HEK293T (cell line): ENCODE measurements at places on chromosomes 2 and 18.
A peak's percentile ranks its signal among the peaks of the same experiment; 100 is the strongest.

- no peak for DNase-seq
Measured at GRCh38 chr2:69221960-69222751, 164.9 kb downstream of the GFPT1 start.

DNA sequence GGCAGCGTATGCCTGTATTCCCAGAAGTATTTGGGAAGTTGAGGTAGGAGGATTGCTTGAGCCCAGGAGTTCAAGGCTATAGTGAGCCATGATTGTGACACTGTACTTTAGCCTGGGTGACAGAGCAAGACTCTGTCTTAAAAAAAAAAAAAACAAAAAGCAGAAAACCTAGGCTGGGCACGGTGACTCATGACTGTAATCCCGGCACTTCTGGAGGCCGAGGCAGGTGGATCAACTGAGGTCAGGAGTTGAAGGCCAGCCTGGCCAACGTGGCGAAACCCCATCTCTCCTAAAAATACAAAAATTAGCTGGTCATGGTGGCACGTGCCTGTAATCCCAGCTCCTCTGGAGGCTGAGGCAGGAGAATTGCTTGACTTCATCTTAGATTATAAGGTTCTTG is 46.4 kb downstream of the MTA3 start:
- no peak for DNase-seq

- DNase-seq: no peak
Measured at GRCh38 chr2:31788273-31788672, 207.5 kb upstream of the SRD5A2 start.

DNA sequence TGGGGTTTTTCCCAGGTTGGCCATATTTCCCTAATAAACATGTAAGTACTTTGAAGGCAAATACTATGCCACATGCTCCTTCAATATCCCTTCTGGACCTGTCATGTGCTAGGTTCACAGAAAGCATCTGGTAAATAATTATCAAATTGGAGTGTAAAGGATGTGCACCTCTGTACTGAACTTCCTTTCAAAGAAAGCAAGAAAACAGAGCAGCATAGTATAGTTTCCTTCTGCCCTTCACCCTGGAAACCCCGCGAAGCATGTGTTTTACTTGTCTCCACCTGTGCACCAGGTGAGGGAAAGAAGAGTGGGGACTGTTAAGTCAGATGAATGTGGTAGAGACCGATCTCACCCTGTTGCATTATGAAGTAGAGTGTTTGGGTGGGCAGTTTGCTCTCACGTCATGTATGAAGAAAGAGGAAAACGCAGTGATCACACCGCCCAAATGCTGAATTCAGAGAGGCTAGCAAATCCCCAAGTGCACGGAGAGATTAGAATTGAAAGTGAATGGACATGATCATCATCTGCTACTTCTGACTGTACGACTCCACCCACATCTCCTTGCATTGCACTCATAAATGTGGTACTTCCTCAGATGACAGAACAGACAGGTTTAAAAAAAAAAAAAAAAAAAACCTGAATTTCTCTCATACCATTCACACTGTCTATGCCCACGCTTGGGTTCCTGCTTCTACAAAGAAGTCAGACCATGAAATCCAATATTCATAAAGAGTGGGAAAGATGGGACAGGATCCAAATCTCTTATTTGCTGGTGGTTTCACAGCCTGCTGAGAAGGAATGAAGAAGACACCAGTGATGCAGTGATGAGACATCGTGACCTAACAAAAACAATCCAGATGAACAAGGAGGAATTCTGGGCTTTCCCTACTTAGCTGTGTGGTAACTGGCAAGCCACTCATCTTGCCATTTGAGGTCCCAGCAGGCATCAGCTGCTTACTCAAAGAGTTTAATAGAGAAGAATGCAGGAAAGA is 448.6 kb downstream of the BCL11A start:
- DNase-seq: no peak

DNA sequence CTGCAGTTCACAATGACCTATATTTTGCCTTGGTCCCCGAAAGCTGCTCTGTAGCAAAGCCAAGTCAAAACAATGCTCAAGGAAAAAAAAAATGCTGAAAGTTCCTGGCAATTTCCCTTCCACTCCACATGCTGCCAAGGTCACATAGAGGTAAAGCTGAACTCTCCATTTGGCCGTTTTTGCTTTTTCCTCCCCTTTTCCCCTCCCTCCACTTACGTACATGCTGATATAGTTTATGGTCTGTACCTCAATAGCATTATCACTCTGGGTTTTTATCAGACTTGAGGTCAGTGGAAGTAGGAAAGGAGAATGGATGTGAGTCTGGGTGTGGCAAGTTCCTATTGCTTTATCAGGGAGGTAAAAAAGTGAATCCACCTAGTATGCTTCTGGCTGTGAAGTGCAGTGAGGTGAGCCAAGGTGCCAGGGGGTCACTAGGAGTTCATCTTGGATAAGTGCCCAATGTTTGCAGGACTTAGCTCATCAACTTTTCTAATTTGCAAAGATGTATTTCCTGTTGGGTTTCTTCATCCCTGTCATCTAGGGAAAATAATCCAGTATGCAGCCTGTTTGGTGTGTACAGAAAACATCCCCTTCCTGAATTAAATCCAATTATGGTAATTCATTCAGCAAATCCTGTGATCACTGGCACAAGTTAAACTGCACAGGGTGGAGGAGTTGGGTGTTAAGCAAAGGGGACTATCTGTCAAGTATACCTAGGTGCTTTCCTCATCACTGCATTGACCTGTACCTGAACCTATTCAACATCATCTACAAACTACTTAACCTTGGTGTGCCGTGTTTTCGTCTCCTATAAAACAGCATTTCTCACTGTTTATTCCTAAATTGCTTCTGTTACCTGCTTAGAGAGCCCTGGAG is 124.3 kb upstream of the CYP26B1 start:
- DNase-seq: no peak

- DNase-seq: no peak
Measured at GRCh38 chr2:121001641-121002040, 266.0 kb downstream of the GLI2 start.

- DNase-seq: no peak
Measured at GRCh38 chr2:199841409-199841808, 9.6 kb downstream of the FTCDNL1 start.

DNA sequence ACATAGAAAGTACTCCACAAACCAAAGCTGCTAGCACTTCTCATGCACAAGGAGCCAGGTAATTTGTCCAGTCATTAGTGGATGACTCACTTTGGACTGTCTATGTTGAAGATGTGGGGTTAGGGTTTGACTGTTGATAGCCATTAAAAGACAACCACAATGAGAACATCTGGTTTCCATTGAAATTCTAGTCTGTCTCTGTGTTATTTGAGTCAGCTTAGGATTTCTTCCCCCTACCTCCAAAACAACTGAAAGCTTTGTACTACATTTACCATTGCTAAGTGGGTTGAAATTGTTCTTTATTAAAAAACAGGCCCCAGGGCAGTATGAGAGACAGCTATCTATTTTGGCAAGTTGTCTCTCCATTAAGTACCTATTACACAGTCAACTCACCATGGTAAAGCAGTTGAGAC is 50.2 kb upstream of the ANKRD44 start:
- DNase-seq: no peak

- no peak for DNase-seq
Measured at GRCh38 chr2:222358876-222359275, 60.1 kb upstream of the PAX3 start.

- DNase-seq: no peak
Measured at GRCh38 chr2:180370511-180371205, 363.6 kb upstream of the CWC22 start.

- DNase-seq: no peak
Measured at GRCh38 chr2:25259737-25260124, 82.0 kb downstream of the DNMT3A start.

GRCh38 chr18:76475450-76476194 is 19.4 kb downstream of the ZNF516 start:
- DNase-seq: no peak

DNA sequence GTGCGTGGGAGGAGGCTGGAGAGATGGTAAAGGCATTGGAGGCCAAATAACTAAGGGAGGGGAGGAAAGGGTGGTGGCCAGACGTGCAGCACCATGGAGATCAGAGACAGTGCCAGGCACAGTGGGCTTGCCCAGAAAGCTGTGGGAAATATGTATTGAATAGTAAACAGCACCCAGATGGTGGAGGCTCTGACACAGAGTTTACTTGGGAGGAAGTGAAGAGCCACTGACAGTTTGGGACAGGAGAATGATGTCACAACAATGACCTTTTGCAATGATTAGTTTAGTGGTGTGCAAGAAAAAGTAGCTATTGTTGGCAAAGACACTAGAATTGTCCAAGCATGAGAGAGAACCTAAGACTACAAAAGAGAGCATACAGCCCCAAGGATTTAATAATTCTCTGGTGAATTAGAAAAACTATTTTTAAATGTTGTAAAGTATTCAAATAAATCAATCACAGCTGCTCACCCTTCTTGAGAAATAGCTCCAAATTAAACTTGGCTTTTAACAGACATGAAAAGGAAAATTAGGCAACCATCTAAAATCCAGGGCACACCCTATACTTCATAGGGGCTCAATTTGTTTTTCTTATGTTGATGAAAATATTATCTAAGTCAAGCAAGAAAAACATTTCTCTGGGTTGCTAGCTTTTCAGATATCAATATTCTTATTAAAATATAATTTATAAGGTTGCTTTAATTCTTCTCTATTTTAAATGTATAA is 458.7 kb upstream of the HNRNPA3 start:
- no peak for DNase-seq

- DNase-seq: no peak
Measured at GRCh38 chr2:240932001-240932723, 26.0 kb downstream of the CROCC2 start.

GRCh38 chr2:38528008-38528442 is 74.7 kb downstream of the HNRNPLL start:
- peak; percentile 67 for DNase-seq

DNA sequence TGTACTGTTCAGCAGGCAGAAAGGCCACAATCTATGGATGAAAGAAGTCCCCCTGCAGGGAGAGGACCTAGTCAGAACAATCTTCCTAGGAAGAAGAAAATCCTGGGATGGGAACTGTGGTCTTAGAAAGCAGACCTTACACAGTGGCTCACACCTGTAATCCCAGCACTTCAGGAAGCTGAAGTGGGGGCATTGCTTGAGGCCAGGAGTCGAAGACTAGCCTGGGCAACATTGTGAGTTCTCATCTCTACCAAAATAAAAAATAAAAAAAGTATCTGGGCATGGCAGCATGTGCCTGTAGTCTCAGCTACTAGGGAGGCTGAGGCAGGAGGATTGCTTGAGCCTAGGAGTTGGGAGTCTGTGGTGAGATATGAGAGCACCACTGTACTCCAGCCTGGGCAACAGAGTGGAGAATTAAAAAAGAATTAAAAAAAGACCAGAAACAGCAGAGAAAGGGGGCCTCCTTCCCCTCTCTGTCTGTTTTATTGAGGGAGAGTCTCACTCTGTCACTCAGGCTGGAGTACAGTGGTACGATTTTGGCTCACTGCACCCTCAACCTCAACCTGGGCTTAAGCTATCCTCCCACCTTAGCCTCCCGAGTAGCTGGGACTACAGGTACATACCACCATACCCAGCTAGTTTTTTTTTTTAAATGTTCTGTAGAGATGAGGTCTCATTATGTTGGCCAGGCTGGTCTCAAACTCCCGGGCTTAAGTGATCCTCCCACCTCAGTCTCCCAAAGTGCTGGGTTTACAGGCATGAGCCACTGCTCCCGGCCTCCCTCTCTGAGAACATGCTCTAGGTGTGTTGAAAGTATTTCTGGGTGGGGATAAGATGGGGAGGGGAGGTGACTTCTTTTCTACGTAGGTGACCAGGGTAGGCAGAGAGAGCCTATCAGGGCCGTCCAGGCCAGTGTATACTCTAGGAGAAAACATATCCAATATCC is 7.4 kb downstream of the RHOB start:
- DNase-seq: no peak

DNA sequence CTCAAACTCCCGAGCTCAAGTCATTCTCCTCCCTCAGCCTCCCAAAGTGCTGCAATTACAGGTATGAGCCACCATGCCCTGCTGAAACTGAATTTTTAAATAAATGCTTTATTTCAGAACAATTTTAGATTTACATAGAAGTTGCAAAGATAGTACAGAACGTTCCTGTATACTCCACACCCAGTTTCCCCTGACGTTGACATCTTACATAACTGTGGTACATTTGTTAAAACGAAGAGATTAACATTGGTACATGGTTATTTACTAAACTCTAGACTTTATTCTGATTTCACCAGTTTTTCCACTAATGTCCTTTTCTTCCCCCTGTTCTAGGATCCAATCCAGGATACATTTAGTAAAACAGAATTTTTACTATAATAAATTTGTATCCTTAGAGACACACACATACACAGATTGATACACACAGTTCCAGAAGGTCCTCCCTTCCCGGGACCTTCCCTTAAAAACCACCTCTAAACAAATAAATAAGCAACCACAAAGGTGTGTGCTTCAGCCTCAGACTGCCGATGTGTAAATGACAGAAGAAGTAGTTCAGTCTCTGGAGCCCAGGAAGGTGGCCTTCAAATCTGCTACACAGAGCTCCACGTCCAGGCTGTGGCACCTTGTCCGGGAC is 6.9 kb downstream of the NEU2 start:
- no peak for DNase-seq

DNA sequence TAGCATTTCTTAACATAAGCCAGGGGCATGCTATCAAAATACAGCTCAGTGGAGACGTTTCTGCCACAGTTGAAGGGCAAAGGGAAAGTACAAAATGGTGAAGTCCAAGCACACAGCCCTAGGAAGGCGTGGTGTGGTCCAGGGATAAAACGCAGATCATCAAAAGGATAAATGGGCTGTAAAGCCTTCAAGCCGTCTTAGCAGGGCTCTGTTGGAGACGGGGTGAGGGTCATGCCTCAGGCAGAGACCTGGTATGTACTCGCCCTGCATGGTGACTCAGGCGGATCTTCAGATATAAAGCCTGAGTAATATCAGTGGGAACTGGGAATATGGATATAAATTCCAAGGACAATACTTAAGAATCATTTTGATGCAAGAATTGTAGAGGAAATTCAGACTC is 61.2 kb downstream of the NGEF start:
- no peak for DNase-seq

DNA sequence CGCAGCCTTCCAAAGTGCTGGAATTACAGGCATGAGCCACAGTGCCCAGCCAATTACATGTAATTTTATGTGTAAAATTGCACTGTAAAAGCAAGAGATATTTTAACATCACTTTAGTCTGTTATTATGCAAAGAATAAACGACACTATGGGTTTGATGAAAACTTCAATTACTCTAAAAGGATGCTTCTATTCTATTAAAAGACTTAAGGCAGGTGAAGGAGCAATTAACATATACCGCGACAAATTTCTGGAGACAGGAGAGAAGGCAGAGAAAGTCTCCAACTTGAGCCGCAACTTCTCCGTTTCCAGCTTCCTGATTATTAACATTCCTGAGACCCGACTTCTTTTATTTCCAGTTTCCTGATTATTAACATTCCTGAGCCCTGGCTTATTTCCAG is 53.7 kb downstream of the FAM210A start:
- DNase-seq: no peak

- DNase-seq: no peak
Measured at GRCh38 chr2:240421381-240421780, 14.1 kb upstream of the GPC1 start.

DNA sequence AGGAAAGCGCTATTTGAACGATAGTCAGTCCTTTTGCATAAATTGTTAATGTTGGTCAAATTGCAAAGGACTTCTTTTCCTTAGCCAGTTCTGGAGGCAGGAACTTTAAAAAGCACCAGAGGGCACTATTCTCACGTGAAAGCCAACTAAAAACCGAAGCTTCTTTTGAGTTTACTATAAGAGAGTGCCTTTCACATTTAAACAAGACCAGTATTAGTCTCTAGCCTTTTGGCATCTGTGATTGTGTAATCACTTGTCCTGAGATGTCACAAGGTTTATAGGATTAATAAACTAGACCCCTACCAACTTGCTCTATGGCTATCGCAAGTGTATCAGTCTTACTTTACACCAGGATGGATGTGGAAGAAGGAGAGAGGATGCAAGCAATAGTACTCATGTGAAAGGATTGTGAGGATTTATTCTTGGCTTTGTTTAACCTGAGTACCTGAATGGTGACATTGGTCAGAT is 14.4 kb upstream of the STAT4 start:
- peak; percentile 45 for DNase-seq
